Activated T-cell treated with anti-CD3 and anti-CD28 coated beads, Interleukin-2, amount 50 U/mL, for 24 hours (primary cell): ENCODE measurements at places on chromosomes 1 and 21.
A peak's percentile ranks its signal among the peaks of the same experiment; 100 is the strongest.

DNA sequence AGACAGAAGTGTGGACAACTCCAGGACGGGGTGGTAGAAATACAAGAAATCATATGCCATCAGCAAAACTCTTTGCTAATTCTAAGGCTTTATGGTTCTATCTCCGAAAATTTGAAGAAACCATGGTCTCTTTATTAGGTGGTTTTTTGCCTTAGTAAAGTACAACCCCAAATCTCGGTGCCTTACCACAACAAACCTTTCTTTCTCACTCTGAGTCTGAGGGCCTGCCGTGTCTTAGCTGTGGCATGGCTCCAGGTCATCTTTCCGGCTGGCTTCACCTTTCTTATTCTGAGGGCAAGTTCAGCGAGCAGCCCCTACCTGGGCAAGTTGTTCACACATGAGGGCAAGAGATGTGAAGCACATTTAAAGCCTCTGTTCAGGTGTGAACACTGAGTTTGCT, 280.6 kb downstream of the TTLL7 start:
- no peak for DNase-seq

- DNase-seq = no peak
These were observed 1.4 kb upstream of the USP1 start for GRCh38 chr1:62435231-62436038.

- no peak for DNase-seq
These were observed 4.2 kb downstream of the ST6GALNAC5 start for GRCh38 chr1:76871355-76871974.

DNA sequence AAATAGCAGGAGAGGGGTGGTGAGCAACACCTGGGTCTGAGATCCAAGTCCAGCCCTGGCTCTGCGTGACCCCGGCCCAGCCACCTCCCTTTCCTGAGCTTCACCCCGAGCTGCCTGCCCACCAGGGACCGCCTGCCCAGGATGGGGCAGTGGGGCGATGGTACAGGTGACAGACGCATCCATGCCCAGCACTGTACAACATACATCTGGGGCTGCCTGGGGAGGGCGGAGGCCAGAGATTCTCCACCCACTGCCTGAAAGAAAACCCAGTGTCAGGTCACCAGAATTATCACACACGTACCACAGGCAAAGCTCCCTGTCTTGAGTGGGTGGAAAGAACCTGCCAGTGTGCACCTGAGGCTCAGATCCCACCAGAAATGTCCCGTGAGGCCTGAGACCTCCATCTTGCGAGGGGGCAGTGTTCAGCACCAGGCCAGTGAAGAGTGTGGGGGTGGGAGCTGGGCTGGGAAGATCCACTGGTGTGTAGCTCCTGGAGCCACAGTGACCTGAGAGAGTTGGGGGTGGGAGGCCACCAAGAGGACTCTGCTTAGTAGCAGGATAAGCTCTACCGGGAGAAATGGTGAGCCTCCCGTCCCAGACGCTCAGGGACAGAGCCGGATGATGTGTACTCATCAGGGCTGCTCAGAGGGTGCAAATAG, 81.5 kb downstream of the DMRTB1 start:
- DNase-seq = no peak

DNA sequence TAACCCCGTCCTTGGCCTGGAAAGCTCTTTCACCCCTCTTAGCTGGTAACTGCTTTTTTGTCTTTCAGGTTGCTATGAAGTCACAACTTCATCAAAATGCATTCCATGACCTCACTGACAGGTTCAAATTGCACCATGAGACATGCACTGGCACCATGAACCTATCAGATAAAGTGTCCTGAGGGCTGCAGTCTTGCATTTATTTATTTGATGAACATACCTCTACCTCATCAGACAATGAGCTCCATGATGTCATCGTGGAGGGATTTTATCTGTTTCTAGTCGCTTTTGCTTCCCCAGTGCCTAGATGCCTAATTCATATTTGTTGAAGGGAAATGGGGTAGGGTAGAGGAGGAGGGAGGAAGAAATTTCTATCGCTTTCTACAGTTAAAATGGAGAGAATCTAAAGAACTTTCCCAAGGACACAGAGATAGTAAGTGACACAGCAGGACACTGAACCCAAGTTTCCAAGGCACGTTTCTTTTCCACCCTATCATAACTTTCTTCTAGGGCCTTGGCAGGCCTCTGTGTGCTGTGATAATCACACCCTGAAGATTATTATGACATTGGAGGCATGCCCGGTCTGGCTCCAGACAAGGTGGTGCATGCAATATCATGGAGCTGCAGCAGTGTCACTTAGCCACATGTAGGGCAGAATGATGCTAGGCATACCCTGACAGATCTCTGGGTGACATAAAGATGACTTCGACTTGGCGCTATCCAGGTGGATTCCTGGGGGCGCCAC, 69.5 kb downstream of the CD58 start:
- DNase-seq = no peak

- no peak for DNase-seq
These were observed 44.0 kb downstream of the RNF187 start for GRCh38 chr1:228530951-228531731.

- DNase-seq = no peak
These were observed 35.7 kb upstream of the BTG2 start for GRCh38 chr1:203269654-203270020.

- DNase-seq = no peak
These were observed 152.2 kb downstream of the SIPA1L2 start for GRCh38 chr1:232477728-232478127.

GRCh38 chr1:62396871-62397270, 40.0 kb upstream of the USP1 start:
- DNase-seq = no peak

DNA sequence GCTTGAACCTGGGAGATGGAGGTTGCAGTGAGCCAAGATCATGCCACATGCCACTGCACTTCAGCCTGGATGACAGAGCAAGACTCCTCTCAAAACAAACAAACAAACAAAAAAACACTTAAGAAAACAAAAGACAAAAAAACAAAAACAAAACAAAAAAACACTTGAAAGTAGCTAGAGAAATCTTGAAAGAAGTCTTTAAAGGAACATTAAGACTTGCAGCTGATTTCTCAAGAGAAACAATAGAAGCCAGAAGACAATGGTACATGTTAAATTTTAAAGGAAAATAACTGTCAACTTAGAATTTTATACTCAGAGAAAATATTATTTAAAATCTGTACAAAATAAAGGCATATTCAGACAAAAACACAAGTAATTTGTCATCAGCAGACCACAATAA, 71.3 kb downstream of the HLX start:
- DNase-seq = no peak

- no peak for DNase-seq
These were observed 44.9 kb downstream of the SSBP3 start for GRCh38 chr1:54361342-54361741.

DNA sequence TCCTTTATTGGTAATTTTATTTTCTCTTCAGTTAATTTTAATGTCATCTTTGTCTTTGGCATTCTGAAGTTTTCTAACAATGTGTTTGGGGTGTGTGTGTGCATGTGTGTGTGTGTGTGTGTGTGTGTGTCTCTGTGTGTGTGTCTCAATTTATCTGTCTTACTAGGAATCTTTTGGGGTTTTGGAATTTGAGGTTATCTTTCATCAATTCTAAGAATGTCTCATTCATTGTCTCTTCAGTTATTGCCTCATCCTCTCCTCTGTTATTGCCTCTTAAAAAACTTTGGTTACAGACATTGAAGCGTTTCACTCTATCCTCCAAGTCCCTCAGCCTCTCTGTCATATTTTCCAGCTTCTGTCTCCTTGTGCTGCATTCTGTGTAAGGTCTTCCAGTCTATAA, 18.1 kb upstream of the SAMD13 start:
- DNase-seq = no peak

- no peak for DNase-seq
These were observed 3.0 kb upstream of the CPLANE2 start for GRCh38 chr1:16239972-16240491.

DNA sequence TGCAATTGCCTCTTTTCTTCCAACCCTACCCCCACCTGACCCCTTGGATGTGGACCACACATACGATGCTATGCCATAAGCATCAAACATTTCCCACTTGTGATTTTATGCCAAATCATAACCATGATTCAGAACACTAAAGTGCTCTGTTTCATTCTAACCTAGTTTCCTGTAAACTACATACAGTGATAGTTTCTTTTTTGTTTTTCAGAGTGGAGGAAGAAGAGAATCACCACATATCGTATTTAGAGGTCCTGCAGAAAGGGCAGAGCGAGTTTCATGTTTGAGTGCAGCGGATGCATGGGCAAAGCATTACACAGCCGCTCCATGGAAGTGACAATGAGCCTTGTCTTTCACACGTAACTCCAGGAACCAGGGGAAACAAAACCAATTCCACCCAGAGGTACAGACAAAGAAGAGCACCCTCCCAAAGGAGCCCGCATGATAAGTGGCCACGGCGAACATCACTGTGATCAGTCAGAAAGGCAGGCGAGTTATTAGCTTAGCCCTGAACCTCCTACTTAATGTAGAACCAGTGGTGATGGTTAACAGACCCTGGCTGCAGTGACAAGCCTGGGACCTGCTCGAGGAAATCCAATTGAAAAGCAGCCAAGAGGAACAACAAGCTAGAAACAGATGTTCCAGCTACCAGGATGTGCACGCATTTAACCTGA, 64.0 kb upstream of the ZNF281 start:
- DNase-seq = peak; percentile 49

- no peak for DNase-seq
These were observed 71.3 kb downstream of the GRIK3 start for GRCh38 chr1:36963006-36963405.

DNA sequence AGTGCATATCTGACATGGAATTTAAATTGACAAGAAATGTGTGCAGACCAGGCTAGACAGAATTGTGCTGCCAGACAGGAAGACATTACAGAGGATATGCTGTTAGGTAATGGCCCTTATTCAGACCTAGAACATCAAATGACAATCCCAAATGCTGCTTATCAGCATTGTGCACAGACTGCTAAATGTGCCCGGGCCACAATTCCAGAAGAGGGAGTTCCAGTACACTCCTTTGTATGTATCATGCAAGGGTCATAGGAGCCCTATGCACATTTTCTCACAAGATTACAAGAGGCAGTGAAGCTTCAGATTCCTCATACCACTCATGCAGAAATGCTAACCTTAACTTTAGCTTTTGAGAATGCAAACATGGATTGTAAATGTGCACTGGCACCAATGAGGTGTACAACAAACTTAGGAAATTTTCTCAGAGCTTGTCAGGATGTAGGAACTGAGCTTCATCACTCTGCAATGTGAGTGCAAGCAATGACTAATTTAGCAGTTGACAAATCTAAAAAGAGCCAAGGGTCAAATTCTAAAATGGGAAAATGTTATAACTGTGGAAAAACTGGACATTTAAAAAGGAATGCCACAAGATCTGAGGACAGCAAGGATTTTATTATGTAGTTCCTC, 273.5 kb downstream of the COL11A1 start:
- DNase-seq = no peak

- no peak for DNase-seq
These were observed 98.9 kb upstream of the RGS18 start for GRCh38 chr1:192059407-192059806.

DNA sequence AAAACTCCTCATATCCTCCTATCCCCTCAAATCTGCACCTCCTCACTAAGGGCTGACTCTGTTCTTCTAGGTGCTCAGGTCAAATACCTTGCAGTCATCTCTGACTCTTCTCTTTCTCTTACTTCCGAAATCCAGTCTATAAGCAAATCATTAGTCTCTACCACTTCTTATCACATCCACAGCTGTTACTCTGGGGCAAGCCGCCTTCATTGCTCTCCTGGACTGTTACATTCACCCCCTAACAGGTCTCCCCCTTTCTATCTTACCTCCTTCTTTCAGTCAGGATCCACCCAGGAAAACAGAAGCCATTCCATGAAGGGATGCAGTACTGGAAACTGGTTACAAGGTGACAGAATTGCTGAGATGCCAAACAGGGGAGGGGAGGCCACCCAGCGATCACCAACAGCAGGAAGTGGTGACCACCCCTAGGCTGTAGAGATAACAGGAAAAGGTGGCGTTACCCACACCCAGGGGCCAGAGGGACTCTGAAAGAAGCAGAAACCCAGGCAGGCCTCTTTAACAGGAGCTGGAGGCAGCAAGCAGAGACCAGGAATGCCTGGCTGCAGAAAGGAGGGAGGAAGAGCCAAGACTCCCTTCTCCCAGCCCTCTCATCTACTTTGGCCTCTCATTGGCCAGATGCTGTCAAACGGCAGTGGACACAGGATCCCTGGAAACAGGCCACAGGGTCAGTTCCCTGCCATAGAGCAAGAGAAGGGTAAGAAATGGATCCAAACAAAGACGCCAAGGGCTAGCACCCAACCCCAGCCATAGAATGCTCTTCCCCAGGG, 55.5 kb upstream of the FOXO6 start:
- DNase-seq = no peak

DNA sequence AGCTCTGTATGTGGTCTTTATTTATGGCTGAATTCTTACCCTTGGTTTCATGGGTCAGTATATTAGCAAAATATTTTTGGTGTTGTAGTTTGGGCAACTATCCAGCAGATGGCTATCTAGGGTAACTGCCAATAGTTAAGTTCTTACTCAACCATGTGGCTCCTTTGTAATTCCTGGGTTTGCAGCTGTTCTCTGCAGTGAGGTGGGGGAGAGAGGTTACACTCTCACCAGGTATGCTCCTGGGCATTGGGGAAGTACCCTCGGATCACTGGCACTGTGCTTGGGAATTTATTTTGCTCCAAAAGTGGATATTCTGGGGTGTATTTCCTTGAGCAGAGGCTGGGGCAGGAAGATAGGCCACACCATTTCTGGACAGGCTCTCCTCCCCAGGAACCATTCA, 436.7 kb upstream of the TMPRSS15 start:
- DNase-seq = no peak

GRCh38 chr1:64505232-64505943, 35.5 kb downstream of the CACHD1 start:
- DNase-seq = peak; percentile 64

DNA sequence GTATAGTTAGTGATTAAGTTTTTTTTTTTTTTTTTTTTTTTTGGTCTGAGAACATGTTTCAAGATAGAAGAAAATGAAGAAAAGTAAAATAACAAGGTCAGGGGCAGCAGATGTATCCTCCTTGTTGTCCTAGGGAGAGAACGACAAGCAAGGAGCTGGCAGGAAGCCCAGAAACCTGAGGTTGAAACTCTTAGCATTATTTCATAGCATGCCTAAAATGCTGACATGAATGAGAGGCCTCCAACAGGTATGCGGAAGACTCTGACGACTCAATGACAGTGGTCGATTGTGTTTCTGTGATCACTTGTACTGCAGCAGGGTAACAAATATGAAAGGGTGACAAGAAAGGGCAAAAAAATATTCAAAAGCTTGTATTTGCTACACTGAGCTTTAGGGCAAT, 415.9 kb downstream of the PLA2G4A start:
- no peak for DNase-seq

DNA sequence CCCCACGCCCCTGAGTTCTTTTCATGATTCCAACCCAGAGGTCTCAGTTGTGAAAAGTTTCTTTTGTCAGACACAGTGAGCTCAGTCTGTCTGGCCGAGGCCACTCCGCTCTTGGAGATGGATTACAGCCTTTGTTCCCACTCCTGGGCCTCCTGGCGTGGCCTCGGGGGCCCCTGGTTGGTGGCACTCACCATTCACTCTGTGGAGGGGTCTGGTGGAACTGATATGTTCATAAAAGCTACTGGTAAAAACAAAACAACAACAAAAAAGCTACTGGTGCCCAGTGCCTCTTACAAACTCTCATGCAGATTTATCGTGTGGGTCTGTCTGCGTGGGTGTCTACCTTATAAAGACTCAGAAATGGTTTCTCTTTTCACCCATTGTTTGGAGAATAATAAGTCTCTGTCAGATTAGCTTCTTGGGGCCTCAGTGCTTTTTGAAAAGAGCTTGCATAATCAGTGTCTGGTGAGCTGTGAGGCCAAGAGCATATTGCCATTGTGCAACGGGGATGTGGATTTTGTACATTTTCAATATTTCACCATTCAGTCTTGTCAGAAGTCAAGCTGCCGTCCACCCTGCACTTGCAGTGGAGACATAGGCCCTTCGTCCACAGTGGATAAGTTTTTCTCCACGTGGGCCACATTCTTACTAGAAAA, 86.7 kb downstream of the GALNT2 start:
- no peak for DNase-seq
